ENCODE measurements at places on chromosomes 12 and 14. TPM values are rescaled to one million over a fixed set of nuclear protein-coding genes. Genes with fewer than 3 reads are reported as not detected.

KLRC4 gene
- total RNA-seq: not detected

KRT74 gene
- total RNA-seq: not detected

NAV3 gene
- total RNA-seq: 29.4 TPM

TMED10 gene
- 334 TPM for total RNA-seq

APOLD1 gene
- total RNA-seq: 7.6 TPM

CD163 gene
- total RNA-seq: not detected

SMCO2 gene
- total RNA-seq: not detected

TRPV4 gene
- 2.5 TPM for total RNA-seq

BCL7A gene
- 0.29 TPM for total RNA-seq

KIF5A gene
- total RNA-seq: 0.29 TPM

TMCC3 gene
- total RNA-seq: 0.86 TPM

RASAL1 gene
- not detected for total RNA-seq

BBOF1 gene
- total RNA-seq: 10.6 TPM

MOK gene
- 35.8 TPM for total RNA-seq

SEC23A gene
- total RNA-seq: 401 TPM

AKAP3 gene
- total RNA-seq: not detected

GPR68 gene
- total RNA-seq: not detected

LTA4H gene
- 62.0 TPM for total RNA-seq

KCNA1 gene
- not detected for total RNA-seq

PAH gene
- not detected for total RNA-seq

SYNE3 gene
- 4.6 TPM for total RNA-seq

PROX2 gene
- total RNA-seq: not detected

LRP1 gene
- 51.4 TPM for total RNA-seq

CCDC177 gene
- not detected for total RNA-seq

KRT2 gene
- total RNA-seq: not detected

EIF2S3B gene
- 0.35 TPM for total RNA-seq

PDE3A gene
- 0.58 TPM for total RNA-seq

RBP5 gene
- not detected for total RNA-seq

PLEKHD1 gene
- total RNA-seq: not detected

GPR162 gene
- 3.2 TPM for total RNA-seq

Measured in myometrial cell (primary cell).